ENCODE measurements at places on chromosomes 4 and X. TPM values are rescaled to one million over a fixed set of nuclear protein-coding genes. Genes with fewer than 3 reads are reported as not detected.

DNA sequence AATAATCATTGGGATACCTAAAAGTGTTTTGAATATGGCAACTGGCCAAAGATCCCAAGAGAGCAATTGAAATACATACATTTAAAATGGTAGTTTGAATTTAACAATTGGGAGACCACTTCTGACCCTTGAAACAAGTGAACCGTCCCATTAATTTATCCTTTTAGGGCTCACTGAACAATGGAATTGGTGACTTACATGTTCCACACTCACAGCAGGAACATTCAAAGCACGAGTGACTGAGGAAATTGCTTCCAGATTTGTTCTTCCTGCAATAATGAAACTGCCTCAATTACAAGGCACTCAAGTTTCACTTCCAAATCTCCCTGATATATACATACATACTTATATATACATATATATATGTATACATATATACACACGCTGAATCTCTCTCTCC, 20.6 kb downstream of the SLC39A8 start:
- no peak for DNase-seq

- DNase-seq: no peak
Measured at GRCh38 chrX:88425739-88426138, 321.3 kb upstream of the CPXCR1 start.

DNA sequence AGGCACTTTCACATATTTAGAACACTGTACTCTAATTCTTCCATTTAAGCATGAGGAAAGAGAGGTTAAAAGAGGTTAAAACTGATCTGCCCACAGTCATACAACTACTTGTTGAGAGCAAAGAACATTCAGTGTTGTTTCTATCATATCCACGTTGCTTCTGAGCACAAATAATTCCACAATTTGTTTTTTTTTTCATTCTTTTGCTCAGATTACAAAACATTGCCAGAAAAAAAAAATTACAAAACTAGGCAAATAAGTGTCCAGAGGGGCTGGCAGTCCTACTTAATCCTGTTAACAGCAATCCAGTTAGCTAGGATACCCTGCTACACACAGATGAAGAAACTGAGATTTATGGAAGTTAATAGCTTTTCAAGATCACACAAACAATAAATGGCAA, 6.3 kb upstream of the USP53 start:
- no peak for DNase-seq

DNA sequence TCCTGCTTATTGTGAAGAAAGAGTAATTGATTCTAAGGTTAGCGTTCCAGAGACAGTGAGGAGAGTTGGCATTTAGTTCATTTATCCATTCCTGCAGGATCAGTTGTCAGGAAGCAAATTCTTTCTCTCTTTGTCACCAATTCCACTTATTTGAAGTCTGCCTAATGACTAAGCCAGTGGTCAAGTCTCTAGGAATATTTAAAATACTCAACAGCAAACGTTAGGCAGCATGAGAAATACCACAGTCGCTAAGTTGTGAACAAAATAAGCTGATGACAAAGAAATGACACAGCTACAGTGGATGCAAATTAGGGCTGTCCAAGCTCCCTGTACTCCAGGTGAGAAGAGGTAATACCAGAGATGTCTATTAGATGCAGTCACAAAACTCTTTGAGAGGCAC, 6.6 kb upstream of the MAGEB17 start:
- DNase-seq: no peak

DNA sequence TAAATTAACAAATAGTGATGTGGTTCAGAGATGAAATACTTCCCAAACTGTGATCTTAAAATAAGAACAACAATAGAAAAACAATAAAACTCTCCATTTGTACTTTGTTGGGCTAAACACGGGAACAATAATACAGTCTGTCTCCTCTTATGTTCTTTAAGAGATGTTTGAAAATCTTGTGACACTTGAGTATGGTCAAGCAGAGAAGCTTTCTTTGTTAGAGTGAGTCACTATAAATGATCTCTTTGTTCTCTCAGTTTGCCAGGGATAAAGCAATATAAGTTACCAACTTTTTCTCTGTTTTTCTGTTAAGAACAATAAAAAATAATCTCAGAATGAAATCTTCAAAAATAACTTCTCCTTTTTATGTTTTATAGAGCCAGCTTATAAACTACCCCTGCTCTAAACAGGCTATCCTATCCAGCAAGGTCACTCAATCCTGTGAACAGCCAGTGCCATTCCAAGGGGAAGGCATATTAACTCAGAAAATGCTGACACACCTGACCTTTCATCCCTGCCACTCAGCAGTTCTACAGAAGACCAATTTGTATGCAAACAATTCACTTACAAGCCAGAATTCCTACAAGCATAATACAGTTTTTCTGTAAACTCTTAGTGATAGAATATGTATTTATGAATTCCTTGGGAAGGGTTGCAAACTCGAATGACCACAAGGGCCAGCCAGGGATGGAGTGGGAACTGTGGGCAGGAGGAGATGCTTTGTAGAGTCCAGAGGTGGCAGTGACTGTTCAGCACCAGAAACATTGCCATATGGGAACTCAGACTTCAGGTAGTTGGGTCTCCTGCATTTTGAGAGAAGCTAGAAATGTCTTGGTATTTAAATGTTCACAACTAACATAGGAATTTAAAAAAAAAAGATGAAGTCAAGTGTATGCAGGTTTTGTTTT, 52.2 kb downstream of the AFM start:
- no peak for DNase-seq

DNA sequence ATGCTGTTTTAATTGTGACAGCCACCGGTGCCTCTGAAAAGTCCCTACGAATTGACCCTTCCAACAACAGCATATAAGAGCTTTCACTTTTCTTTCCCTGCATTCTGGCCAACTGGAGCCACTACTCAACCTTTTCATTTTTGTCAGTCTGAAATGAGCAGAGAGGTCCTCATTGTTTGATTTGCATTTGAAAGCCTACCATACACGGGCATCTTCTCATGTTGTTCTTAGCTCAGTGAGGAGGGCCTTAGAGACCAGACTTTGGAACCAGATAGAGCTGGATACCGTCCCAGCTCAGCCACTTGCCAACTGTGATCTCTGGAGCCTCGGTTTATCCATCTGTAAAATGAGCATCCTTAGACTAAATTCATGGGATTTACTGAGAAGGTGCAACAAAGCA, 16.9 kb upstream of the TMSB4X start:
- DNase-seq: peak; percentile 11

DNA sequence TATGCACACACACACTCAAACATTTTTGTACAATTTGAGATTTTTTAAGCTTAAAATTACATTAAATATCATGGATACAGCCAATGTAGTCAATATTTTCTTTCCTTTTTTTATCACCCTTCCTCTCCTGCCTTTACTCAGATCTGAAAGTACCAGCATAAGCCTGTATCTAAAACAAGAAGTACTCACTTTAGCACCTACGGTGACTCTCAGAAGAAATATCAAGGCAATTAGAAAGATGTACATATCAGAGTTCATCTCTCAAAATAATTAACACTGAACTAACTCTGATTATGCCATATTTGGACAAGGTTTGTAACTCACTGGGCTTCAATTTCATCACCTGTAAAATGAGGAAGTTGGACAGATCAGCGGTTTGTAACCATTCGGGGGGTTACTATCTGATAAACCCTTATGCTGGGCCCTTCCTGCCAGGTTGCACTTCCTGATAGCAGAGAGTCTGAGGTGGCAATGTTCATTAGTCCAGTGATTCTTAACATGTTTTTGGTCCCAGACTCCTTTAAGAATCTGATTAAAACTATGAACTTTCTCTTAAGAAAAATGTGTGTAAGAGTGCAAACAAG, 5.7 kb upstream of the GPR174 start:
- no peak for DNase-seq

DNA sequence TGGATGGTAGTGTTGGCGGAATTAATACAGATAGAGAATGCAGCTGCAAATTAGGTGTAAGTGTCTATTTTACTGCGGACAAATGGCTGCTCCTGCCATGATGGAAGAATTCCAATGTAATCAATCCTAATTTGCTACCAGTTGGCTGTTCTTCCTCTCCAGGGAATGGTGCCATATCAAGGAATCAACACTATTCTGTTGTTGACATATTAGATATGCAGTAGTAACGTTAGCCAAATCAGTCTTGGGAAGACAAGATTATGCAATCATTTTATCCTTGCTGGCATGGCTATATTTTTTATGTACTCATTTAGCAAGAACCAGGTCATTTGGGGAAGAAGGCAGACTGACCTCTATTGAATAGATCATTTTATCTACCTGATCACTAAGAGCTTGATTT, 271.2 kb upstream of the AGA start:
- no peak for DNase-seq

DNA sequence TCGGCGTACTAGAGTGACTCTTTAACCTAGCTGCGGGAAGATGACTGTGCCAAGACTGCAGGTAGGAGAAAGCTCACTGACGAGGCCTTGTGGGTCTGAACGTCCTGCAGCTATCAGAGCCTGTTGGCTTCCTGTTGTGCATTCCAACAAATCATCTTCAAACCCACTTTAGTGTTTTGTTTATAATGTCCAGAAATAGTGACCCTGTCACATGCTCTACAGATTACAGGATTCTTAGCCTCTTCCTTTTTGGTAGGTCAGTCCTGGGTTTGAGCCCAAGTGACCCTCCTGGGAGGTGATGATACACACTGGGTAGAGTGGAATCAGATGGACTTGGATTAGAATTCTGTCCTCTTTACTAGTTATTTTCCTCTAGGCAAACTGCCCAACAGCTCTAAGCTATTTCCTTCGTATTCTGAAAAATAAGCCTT, 33.2 kb downstream of the HTT start:
- no peak for DNase-seq

DNA sequence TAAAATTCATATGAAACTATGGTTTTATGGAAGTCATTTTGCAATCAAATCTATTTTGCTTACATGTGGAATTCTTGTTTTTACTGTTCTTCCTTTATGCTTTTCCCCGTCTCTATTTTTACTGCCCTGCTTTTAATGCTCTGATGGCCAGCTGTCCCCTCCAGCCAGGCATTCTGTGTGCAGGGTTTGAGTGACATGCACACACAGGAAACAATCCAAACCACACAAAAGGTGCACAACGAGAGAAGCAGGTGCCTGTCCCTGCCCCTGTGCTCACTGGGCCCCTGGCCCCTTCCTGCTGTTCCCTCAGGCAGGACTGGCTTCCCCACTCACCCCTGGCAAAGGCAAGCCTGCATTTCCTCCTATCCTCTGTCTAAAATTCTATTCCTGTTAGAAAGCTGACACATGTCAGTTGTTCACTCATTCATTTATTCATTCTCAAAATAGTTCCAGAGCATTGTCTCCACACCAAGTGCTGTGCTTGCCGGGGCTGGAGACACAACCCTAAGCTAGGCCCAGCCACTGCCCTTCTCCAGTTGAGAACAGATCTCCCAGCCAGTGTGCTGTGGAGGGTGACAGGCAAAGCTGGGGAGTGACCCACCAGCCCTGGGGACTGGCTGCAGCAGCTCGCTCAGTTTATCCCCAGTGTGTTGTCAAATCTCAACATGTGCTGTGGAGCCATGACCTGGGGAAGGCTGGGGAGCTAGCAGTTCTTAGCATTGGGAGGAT, 346.3 kb downstream of the FBXW7 start:
- no peak for DNase-seq

- DNase-seq: no peak
Measured at GRCh38 chr4:87974856-87975462, 555 bp upstream of the SPP1 start.

GRCh38 chr4:98566361-98567008, 91.9 kb downstream of the TSPAN5 start:
- no peak for DNase-seq

- DNase-seq: no peak
Measured at GRCh38 chrX:107454302-107454701, 4.8 kb downstream of the FRMPD3 start.

DNA sequence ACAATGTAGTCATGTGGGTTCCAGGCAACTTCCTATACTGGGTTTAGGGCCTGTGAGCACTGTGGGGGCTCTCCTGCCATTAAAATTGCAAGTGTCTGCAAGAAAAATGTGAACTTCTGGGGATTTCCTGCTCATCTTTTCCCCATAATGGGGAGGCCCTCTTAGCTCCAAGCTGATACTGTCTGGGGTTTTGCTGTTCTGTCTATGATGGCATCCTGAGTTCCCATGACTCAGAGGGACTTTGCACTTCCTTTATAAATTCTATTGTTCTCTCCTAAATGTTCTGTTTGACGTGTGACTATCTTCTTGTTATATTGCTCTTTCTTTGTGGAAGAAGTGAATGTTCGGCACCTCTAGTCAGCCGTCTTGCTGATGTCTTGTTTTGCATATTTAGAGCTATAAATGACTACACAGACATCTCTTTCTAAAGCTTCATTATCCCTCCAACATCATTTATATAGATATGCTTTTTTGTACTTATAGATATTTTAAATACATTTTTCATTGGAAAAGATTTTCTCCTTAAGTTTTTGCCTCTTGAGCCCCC, 465.8 kb downstream of the NAF1 start:
- no peak for DNase-seq

- DNase-seq: no peak
Measured at GRCh38 chr4:105560421-105560848, 8.0 kb downstream of the ARHGEF38 start.

GRCh38 chr4:52588097-52588496, 71.0 kb downstream of the USP46 start:
- DNase-seq: no peak

ZNF518B gene
- 7.3 TPM for total RNA-seq

PRKG2 gene
- not detected for total RNA-seq

ANOS1 gene
- total RNA-seq: 1.7 TPM

DCAF8L2 gene
- not detected for total RNA-seq

HDAC6 gene
- total RNA-seq: 157 TPM

TCEAL6 gene
- not detected for total RNA-seq

CSAG2 gene
- total RNA-seq: not detected

PLK4 gene
- total RNA-seq: not detected
